ENCODE measurements at places on chromosomes 7 and 10.

GRCh38 chr10:73653701-73654100, 2.1 kb downstream of the SYNPO2L start:
- no peak for DNase-seq

DNA sequence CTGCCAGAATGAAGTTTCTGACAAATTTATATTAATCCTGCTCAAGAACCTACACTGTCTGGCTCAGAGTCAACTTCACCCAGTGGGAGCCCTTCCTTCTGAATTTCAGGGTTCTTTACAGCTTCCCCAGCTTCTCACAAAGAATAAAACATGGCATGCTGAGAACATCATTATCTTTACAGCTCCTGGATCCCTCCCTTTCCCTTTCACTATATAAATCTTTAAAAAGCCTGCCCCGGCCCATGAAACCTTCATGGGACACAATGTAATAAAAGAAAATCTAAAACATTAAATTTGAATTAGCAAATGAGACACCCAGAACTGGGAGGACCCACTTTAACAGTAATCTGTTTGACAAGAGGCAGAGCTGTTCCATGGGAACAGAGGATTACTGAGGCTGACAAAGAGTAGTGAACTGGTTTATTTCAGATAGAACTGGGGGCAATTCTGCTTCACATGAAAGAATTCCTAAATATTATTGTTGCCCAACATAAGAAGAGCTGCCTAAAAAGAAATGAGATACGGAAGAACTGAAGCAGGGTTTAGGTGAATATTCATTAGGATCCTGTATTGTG, 222.8 kb downstream of the THSD7A start:
- no peak for DNase-seq

DNA sequence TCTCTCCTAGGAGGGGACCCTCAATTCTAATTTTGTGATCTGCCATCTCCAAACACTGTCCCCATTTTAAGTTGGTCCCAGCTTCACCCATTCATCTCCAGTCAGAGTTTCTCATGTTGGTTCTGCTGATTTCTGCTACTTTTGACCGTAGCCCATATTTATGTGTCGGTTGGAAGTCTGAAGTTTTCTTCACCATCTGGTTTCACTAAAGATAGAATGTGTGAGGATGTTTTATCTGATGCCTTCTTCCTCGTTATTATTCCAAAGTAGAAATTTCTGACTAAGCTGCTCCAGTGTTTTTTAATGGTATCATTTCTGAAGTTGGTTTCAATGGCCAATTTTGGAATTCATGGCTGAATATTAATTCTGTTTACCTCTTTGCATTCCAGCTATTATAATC, 21.3 kb upstream of the IFIT2 start:
- no peak for DNase-seq

DNA sequence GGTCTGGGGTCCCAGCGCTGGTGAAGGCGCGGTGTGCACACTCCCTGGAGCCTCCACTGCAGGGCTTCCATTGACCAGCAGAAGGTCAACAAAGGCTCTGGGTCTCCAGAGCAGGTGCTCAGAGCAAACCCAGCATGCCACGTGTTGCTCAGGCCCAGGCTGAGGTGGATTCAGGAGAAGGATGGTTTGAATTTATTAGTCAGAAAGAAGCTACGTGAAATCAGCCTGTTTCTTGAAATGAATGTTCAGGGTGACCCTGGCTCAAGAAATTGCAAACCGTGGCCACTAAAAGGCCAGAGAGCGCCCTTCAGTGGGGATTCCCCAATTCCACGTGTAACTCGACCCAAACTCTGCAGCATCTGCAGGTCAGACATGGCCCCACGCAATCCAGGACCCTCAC, 82.7 kb upstream of the PFKP start:
- DNase-seq = no peak

GRCh38 chr7:1108264-1108920, 20.5 kb downstream of the GPER1 start:
- no peak for DNase-seq

DNA sequence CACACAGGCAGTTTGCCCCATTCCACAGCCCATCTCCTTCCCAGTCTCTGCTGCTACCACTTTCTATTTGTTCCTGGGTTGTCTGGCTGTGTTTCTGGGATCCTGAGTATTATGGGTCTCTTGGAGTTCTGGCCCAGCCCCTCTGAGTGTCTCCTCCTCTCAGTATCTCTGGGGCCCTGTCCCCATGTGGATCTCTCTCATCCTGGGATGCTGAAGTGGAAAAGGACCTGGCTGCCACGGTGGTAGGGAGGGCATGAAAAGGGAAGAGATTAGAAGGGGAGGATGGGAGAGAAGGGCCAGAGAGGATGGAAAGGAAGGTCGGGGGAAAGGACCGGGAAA, 54.5 kb upstream of the LBX1 start:
- no peak for DNase-seq

- DNase-seq = no peak
These were observed 3.3 kb upstream of the UBE2H start for GRCh38 chr7:129955993-129956543.

GRCh38 chr10:99389729-99390480, 40.5 kb downstream of the GOT1 start:
- no peak for DNase-seq

DNA sequence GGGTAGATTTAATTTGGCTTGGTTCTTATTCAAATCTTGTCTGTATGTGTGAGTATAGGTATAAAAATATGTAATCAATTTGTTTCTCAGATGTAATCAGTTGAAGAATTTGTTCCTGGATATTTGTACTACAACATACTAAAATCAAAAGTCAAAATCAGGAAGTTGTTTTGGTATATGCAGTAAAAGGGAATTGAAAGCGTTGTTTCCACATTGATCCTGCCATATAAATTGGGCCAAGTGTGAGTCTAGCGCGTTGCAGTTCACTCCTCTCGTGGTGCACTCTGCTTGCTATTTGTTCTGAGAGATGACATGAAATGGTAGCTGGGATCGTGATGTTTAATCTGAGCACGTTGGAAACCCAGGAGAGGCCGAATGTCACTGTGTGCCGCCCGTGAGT, 55.9 kb downstream of the SHH start:
- no peak for DNase-seq

DNA sequence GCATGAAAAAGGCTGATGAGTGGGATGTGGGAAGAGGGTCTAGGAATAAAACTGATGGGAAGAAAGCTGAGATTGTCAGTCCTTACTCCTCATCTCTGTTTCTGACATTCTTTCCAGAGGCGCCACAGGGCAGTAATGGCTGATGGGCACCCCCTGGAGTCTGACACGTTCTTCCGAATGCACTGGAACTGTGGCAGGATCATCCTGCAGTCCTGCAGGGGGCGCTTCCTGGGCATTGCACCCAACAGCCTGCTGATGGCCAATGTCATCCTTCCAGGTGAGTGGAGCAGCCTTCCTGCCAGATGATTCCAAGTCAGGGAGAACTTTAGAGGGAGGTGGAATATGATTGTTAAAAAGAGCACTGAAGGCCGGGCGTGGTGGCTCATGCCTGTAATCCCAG, 4.8 kb downstream of the FSCN3 start:
- no peak for DNase-seq

- DNase-seq = no peak
These were observed 22.2 kb upstream of the LYZL1 start for GRCh38 chr10:29266641-29267040.

GRCh38 chr7:73991522-73992100, 36.4 kb upstream of the ELN start:
- no peak for DNase-seq
